ENCODE measurements at places on chromosomes 6 and 20.
A peak's percentile ranks its signal among the peaks of the same experiment; 100 is the strongest.

DNA sequence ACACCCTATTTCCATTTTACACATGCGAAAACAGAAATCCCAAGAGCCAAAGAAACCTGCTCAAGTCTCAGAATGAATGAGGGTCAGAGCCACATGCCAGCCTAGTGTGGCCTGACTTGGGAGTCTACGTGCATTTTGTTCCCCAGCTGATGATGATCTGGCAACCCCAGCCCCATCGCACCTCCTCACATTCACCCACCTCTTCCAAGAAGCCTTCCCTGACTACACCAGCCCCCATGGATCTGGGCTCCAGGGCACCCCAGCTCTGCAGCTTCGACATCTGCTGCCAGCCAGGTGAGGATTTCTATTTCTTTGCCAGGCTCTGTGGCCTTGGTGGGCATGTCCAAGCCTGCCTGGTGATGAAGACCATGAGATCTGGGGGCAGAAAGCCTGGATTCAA is 41.0 kb downstream of the ANGPT4 start:
- no peak for DNase-seq

- DNase-seq: no peak
Observed at GRCh38 chr6:112215488-112216284, 38.7 kb downstream of the LAMA4 start.

- DNase-seq: no peak
Observed at GRCh38 chr6:143199291-143199690, 138.6 kb downstream of the AIG1 start.

DNA sequence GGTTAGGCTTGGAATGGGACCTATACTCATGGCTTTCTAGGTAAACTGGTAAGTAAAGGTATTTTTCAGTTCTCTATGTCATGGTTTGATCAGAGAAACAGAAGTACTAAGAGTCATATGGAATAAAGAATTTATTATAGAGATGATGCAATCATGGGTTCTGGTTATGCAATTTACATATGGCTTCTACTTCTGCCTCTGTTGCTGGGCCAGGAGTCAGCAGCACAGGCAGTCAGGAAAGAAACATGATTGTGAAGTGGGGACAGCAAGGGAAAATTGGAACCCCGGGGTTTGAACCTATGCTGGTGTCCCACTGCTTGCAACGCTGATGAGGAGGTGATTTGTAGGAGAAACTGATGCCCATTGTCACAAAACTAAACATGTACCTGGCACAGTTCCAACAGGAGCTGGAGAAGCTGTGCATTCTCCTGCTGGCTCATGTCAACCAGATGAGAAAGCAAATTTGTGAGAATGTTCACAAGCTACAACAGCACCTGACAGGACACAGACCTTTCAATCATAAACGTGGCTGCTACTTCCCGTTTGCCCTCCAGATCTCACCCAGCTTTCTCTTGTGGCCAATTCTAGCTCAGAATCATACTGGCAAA is 887.1 kb downstream of the TFAP2A start:
- DNase-seq: peak; percentile 44

- peak; percentile 39 for DNase-seq
Observed at GRCh38 chr6:108831104-108831503, 17.1 kb upstream of the ARMC2 start.

DNA sequence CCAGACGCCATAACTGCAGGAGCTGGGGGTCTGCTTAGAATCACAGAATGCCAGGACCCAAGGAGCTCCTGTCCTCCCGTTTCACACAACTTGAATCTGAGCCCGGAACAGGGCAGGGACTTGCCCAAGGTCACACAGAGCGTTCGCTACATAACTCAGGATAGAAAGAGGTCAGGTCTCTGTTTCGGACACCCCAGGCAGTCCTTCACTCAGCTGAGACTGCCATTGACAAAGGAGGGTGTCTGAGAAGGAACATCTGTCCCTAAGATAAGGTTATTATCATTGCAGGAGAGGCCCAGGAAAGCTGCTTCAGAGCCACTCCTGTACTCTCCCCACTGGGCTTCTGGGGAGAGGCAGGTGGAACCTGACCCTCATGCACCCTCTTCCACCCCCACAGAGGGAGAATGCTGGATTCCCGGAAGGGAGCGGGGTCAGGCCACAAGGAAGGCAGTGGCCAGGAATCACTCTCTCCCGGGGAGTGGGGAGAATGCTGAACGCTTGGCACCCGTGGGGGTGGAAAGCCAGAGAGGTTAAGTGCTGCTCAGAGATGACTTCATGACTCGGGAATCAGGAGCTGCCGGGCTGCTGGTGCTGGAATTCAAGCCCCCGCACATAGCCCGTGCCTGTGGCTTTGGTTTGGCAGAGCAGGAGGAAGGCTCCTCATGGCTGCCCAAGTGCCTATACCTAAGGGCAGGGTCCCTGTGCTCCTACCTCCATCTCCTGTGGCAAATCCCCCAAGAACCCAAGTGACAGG is 10.7 kb downstream of the SDC4 start:
- DNase-seq: peak; percentile 98

- DNase-seq: no peak
Observed at GRCh38 chr6:107121964-107122495, 6.7 kb upstream of the BEND3 start.
